ENCODE measurements at places on chromosomes 5 and 9.
A peak's percentile ranks its signal among the peaks of the same experiment; 100 is the strongest.

GRCh38 chr9:107907715-107908114 is 418.1 kb upstream of the KLF4 start:
- DNase-seq, result no peak

GRCh38 chr9:115980054-115980453 is 173.5 kb upstream of the PAPPA start:
- DNase-seq, result no peak

GRCh38 chr9:113221800-113222481 is 597 bp downstream of the SLC31A1 start:
- DNase-seq, result no peak

DNA sequence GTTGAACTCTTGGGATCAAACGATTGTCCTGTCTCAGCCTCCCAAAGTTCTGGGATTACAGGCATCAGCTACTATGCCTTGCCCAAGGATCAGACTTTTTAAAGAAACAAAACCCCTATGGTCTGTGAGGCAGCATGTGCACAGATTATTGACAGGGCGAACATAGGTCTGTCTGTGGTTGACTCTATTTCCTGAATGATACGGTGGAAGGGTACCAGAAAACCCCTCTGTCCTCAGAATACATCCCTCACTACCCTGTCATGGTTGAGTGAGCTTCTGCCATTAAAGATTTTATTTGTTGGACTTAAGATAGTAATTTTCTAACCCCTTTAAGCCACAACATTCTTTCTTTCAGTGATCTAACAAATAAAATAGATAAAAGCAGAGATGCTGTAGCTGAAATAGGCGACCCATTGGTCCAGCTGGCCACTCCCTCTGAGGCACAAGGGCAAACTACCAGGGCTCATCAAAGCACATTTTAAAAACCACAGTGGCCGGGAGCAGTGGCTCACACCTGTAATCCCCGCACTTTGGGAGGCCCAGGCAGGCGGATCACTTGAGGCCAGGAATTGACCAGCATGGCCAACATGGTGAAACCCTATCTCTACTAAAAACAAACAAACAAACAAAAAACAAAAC is 84.9 kb upstream of the ANKRD55 start:
- DNase-seq, result peak; percentile 28

DNA sequence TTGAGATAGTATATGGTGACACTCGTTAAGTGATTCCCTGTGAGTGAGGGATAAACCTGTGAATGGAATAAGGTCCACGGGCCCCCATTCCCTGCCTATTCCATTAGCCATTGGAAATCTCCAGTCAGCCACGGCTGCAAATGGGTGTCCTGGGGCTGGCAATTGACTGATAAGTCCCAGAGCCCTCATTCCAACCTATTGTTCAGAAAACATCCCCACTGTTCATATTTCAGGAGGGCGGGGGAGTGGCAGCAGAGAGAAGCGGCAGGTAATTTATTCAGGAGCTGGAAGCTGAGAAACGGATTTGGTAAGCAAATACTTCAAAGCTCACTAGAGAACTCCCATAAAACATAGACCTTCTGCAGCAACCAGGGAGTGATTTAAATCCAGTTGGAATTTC is 42.0 kb downstream of the TMEM174 start:
- no peak for DNase-seq
